ENCODE measurements at places on chromosomes 7 and 10. TPM values are rescaled to one million over a fixed set of nuclear protein-coding genes. Genes with fewer than 3 reads are reported as not detected.

GRCh38 chr7:81986723-81987470 is 217.1 kb upstream of the HGF start:
- DNase-seq: no peak

GRCh38 chr7:15765753-15766152 is 79.3 kb upstream of the MEOX2 start:
- DNase-seq: no peak

- DNase-seq: peak; percentile 18
Observed at GRCh38 chr10:96642973-96643372, 56.2 kb upstream of the TM9SF3 start.

DNA sequence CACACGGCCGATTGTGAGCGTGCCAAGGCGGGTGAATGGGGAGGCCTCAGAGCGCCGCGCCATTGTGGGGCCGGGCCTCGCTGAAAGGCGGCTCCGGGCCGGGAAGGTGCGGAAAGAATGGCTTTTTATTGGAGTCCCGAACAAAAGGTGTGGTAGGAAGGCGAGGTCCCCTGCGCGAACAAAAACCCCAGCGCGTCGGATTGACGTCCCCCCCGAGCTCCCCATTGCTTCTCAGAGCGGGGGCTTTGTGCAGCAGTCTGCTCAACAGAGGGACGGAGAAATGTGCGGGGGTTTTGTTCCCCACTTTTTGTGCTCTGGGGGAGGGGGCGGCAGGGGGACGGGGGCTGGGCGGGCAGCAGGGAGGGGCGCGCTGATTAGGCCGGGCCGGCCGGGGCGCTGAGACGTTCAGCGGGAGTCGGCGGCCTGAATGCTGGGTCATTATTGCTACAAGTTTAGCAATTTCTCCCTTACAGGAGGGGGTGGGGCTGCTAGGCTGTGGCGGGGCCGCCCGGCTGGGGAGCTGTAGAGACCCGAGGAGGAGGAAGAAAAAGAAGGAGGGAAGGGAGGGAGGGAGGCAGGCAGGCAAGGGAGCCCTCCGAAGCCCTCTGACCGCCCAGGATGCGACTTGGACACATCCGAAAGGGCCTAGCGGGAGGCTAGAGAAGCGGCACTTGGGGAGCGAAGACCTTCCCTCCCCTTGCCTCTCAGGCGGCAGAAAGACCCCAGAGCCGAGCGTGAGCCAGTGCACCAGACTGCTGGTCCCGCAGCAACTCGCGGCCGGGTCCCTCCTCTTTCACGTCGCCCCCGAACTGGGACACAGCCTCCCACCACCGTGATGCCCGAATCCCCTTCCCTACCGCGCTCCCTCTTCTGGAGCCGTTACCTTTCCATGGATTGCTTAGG is 4.6 kb downstream of the NKX2-3 start:
- DNase-seq: no peak

GRCh38 chr7:2614631-2615330 is 17.0 kb upstream of the TTYH3 start:
- no peak for DNase-seq

DNA sequence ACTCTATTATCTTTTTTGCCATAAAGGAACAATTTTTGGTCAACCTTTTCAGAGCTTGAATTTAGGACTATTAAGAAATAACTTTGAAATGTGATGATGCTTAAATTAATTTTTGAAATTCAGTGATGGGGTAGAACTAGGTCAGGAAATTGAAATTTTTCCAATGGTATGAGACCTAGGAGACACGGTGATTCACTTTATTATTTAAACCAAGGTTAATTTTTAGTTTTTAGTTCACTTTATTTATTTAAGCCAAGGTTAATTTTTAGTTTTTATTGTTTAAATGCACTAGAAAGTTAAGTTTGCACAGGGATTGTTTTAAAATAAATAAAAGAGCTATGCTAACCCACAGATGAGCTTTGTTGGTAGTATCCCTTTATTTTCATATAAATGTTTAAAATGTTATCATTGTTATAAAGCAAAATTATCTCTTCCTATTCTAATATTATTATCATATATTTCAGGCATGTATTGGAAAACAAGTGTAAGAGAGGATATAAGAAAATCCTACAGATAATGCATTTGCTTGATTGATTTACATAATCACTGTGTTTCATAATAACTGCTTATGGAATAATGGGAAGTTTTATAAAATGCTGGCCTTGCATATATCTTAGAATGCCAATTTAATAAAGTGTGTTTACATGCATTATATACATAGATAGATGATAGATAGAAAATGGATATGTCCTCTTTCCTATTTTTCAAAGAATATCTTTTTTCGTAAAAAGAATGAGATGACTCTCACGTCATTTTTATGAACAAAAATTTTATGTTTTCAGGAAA is 163.6 kb downstream of the HGF start:
- no peak for DNase-seq

- DNase-seq: no peak
Observed at GRCh38 chr7:101418694-101419093, 56.0 kb downstream of the COL26A1 start.

GRCh38 chr10:117342641-117343040 is 32.6 kb downstream of the PDZD8 start:
- DNase-seq: no peak

GRCh38 chr7:151825721-151826120 is 51.2 kb downstream of the PRKAG2 start:
- no peak for DNase-seq

- DNase-seq: no peak
Observed at GRCh38 chr7:44087911-44088838, 5.8 kb upstream of the POLM start.

- no peak for DNase-seq
Observed at GRCh38 chr7:75737856-75738603, 711 bp downstream of the HIP1 start.

- DNase-seq: no peak
Observed at GRCh38 chr10:129846991-129847391, 117.1 kb downstream of the EBF3 start.

DNA sequence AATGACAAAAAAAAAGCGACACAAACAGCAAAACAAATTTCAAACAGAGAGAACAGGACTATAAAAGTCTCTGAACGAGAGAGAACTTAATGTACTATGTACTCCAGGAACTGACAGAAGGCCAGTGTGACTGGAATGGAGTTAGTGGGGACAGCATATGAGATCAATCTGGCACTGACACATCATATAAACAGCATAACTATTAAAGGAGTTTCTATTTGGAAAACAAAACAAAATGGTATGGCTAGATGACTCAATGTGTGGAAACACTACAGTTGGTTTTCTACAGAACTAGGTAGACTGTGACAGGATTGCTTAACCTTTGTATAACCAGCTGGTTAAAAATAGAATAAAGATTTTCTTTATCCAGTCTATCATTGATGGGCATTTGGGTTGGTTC is 232.9 kb upstream of the KAT6B start:
- no peak for DNase-seq

GRCh38 chr7:40572810-40573465 is 438.1 kb downstream of the SUGCT start:
- no peak for DNase-seq

DNA sequence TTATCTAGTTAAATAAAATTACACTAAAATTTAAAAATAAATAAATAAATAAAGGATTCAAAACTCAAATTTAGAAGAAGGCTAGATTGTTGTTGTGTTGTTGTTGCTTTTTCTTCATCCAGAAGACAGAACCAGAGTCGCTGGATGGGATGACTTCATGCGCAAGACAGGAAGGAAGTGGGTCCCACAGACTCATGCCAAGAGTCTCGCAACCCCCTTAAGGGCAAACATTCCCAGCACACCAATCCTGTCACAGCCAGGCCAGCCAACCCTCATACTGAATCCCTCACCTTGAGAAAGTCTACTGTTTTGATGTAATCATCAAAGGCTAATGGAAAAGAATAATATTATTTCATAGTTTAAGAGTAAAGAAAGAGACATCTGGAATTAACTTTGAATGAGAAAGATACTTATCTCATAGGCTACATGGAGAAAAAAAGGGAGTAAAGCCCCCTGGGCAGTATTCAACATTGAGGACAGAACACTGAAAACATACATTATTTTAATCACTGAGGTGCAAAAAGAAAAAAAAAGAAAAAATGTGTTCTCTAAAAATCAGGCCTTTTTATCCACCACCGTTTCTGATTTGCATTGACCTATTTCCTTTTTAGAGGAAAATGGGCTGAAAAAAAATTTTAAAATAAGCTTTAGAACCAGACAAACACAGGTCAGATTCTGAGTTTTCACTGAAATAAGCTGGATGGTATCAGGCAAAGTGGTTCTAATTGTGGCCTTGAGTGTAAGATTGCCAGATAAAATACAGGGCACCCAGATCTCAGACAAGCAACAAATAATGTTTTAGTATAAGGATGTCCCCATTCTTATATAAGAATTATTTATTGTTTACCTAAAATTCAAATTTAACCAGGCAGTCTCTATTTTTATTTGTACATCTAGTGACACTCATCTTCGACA is 826.5 kb downstream of the TNS3 start:
- no peak for DNase-seq

TMEM176A gene
- total RNA-seq: 0.47 TPM

ATG9B gene
- 1.9 TPM for total RNA-seq

TSPAN13 gene
- 91.9 TPM for total RNA-seq

NXPH1 gene
- 47.4 TPM for total RNA-seq

PDE6C gene
- total RNA-seq: not detected

ELFN1 gene
- 9.5 TPM for total RNA-seq

TBXAS1 gene
- total RNA-seq: 3.4 TPM

CAMK2B gene
- 96.1 TPM for total RNA-seq

MGAM2 gene
- not detected for total RNA-seq

Data from occipital lobe (tissue), 3 donors.